ENCODE measurements at places on chromosomes 4 and X.

GRCh38 chrX:45755703-45756102 is 555.0 kb upstream of the DIPK2B start:
- no peak for DNase-seq
- H3K4me3 ChIP-seq, result no peak overlapping the region
- peaks cover 90% of the 10 kb centered on the region for H3K36me3 ChIP-seq
- H3K4me1 ChIP-seq, result peaks cover 2% of the 10 kb centered on the region

- no peak overlapping the region for H3K27ac ChIP-seq
- H3K4me3 ChIP-seq, result no peak overlapping the region
- no peak for DNase-seq
- no peaks in the 10 kb centered on the region for H3K4me1 ChIP-seq
Measured at GRCh38 chr4:185599553-185600243, 64.4 kb upstream of the PDLIM3 start.

DNA sequence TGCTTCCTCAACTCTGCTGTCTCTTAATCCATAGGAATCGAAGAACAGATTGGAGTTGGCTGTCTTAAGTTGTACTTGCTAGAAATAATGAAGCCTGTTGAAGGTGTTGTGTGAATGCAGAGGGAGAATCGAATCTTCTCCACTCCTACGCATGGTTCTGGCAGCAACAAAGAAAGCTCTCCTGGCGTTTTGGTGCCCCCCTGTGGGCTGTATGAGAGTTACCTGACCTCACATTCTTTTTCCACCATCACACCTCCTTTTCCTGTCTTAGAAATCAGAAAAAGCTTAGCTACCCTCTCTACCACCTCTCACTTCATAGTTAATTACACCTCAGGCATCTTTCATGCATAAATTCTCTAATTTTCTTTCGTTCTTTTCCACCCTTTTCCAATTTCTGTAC is 16.3 kb downstream of the KLF8 start:
- no peak overlapping the region for H3K27ac ChIP-seq
- H3K27me3 ChIP-seq, result no peaks in the 10 kb centered on the region

- no peak for DNase-seq
- no peaks in the 10 kb centered on the region for H3K4me1 ChIP-seq
- no peak overlapping the region for H3K27ac ChIP-seq
- H3K4me3 ChIP-seq, result no peak overlapping the region
- no peaks in the 10 kb centered on the region for H3K27me3 ChIP-seq
- no peaks in the 10 kb centered on the region for H3K36me3 ChIP-seq
Measured at GRCh38 chrX:146451136-146451535, 358.4 kb upstream of the CXorf51B start.

GRCh38 chr4:15451181-15451865 is 18.4 kb upstream of the CC2D2A start:
- peaks cover 7% of the 10 kb centered on the region for H3K4me1 ChIP-seq
- peak overlapping the region; percentile 84 for H3K27ac ChIP-seq
- H3K4me3 ChIP-seq, result no peak overlapping the region
- peak; percentile 80 for DNase-seq
- no peaks in the 10 kb centered on the region for H3K36me3 ChIP-seq

DNA sequence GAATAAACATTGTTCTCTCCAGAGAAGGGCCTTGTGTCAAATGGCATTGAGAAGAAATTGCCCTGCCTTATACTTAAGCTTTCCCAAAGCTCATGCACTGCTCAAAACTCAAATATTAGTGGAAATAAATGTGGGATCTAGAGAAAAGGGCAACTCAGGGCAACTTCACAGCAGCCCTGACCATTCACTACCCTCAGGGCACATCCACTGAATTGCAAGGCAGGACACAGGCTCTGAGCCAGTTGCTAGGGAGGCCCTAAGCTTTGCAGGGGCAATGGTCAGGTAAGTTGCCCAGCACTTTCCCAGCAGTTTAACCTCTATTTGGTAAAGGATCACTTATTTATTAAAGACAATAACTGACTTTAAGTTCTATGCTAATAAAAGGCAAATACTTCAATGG is 255.3 kb upstream of the TEX13A start:
- no peaks in the 10 kb centered on the region for H3K36me3 ChIP-seq
- DNase-seq, result no peak
- H3K27me3 ChIP-seq, result no peaks in the 10 kb centered on the region
- no peak overlapping the region for H3K4me3 ChIP-seq

DNA sequence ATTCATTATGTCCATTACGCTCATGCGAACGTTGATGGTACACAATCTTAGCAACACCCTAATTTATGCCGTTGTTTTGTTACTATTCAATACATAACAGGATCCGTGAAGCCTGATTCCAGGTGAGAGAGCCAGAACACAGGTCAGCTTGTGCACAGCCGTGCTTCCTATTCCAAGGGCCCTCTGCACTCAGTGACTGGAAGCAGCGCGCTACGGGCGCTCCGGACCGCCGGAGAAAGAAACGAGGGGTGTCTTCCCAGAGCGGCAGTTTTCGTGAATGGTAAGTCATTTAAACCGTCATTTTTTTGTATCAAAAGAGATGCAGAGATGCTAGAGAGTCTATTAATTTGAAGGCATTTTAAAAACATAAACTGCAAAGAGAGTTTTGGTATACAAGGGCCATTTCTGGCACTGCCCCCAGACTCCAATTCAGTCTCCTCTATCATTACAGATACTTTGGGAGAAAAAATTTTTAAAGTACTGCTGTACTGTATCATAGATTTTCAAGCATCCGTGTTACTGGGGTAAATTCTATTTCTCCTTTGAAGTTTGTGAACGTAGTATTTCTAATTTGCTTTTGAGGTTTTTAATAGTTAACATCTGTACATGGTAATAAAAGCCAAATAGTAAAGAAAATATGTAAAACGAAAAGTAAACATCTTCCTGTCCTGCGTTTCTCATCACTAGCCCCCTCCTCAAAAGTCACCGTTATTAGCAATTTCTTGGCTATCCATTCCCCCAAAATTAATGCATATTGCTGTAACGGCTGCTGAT is 6.6 kb downstream of the SLC25A5 start:
- no peak overlapping the region for H3K4me3 ChIP-seq
- H3K36me3 ChIP-seq, result peaks cover 6% of the 10 kb centered on the region
- no peaks in the 10 kb centered on the region for H3K27me3 ChIP-seq
- peaks cover 1% of the 10 kb centered on the region for H3K4me1 ChIP-seq

DNA sequence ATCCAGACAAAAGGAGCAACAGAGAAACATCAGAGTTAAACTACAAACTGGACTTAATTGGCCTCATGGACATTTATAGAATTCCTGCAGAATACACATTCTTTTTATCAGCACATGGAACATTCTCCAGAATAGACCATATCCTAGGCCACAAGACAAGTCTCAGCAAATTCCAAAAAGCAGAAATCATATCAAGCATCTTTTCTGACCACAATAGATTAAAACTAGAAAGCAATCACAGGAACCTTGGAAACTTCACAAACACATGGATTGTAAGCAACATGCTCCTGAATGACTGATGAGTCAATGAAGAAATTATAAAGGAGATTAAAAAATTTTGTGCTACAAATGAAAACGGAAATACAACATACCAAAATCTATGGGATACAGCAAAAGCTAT is 526.7 kb downstream of the PCDH7 start:
- no peaks in the 10 kb centered on the region for H3K4me1 ChIP-seq
- no peaks in the 10 kb centered on the region for H3K36me3 ChIP-seq
- no peak overlapping the region for H3K27ac ChIP-seq
- peak; percentile 21 for DNase-seq

DNA sequence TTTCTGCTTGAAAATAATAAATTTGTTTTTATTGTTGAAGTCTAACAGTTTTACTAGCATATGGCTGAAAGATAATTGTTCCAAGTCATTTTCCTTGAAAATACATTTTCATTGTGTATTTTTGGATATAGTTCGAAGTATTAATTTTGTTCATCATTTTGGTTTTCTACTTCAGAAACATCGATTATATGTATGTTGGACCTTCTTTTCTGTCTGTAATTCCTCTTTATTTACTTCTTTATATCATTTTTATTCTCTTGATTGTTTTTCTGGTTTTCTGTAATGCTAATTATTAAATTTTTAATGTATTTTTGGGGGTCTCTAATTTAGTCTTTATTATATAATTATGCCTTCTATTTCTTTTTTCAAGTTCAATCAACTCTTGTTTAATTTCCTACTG is 407.1 kb upstream of the FRG1 start:
- H3K4me3 ChIP-seq, result no peak overlapping the region
- no peaks in the 10 kb centered on the region for H3K27me3 ChIP-seq
- H3K36me3 ChIP-seq, result no peaks in the 10 kb centered on the region
- DNase-seq, result peak; percentile 9

Data from mesenchymal stem cell (in vitro differentiated cells and primary cell).